Activated T-helper 9 cell treated with anti-CD3 and anti-CD28 coated beads, Interleukin-2, amount 50 U/mL, for 16 hours (primary cell): ENCODE measurements at places on chromosomes 6 and 20.

DNA sequence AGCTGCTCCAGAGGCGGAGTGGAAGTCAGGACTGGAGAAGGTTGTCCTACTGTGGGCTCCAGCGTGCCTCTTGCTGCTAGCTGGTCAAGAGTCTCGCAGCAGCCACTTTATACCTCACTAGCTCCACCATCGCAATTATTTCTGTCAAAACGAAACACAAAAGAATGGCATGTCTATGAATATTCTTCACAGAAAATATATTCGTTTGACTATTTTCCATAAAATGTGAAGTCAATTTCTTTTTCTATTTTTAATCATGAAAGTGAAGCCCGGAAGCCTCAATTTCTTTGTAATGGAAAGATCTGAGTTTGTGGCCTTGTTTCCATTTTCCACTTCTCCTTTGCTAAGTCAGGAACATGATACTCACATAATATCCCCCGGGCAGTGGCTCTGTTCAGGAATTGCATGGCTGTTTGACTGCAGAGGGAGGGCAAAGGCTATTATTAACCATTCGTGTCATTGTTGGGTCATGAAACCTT lies 51.7 kb downstream of the DTD1 start:
- no peak for DNase-seq

- peak; percentile 17 for DNase-seq
Measured at GRCh38 chr20:4091490-4092479, 76.4 kb upstream of the RNF24 start.

GRCh38 chr6:163701762-163702161 lies 287.2 kb downstream of the QKI start:
- DNase-seq = no peak

DNA sequence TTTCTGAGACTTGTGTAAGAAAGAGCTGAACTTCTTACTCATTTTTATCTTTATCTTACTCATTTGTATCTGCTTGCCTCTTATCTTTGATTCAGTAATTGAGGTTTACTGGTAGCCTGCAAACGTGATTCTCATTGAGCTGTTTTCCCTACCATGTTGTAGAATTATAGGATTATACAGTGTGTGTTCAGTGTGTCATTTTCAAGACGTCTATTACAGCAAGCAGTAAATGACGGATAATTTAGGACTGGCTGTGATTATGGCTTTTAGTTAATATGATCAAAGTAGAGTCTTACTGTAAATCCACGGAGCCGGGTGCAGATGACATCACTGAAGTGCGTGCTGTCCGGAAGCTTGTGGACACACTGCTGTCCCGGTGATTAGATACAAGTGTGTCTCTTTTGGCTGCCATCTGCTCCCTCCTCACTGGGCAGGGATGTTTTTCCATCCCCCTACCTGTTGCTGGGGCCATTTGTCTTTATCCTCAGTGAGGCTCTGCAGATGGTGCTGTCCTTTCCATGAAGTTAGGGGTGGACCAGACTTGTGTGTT lies 6.0 kb downstream of the NELFCD start:
- DNase-seq = no peak

DNA sequence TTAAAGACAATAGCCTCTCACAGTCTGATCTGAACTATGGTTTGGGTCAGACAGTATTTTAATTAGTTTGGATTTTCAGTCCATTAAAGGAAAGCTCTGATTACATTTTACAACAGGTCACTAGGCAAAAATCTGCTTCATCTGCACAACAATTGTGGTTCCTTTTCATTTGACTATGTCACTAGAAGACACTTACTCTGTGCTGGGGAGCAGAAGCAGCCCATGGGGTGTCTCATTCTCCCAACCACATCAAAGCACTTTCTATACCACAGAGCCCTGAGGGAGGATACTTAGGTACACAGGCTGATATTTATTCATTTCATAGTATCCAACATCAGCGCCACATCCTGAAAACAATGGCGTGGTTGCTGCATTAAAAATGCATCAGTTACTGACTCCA lies 36.6 kb upstream of the HDAC2 start:
- DNase-seq = no peak

DNA sequence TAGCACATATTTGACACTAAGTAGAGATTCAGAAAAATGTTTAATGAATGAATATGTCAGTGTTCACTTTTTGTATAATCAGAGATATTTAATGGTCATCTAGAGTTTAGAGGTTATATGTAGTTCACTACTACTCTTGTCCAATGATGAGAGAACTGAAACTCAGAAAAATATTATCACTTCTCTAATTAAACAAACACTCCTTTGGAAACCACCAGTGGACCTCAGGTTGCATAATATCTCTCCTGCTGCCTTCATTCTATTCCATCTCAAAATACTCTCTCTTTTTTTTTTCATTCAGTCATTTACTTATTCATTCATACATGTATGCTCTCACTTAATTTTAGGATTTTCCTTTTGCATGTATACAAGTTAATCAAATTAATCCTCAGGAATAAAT lies 423.1 kb upstream of the RNF217 start:
- no peak for DNase-seq

- no peak for DNase-seq
Measured at GRCh38 chr20:21399005-21399475, 1.7 kb upstream of the NKX2-4 start.

GRCh38 chr6:68677058-68677457 lies 42.0 kb downstream of the ADGRB3 start:
- DNase-seq = no peak

- DNase-seq = no peak
Measured at GRCh38 chr6:139515511-139515910, 141.1 kb upstream of the CITED2 start.

DNA sequence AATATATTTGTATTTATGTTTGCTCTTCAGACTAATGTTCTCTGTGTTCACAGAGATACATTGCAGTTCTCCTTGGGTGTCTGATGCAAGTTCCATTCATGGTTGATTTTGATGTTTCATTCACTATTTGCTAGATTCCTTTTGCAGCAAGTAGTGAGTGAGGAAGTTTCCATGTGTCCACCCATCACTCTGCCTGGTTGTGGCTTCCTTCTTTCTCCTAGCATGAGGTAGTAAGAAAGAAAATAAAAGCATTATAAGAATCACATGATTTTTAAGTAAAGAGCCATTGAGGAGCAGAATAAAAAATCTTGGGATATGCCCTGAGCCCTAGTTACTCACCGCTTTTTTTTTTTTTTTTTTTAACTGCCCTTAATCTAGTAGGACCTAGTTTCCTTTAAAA lies 8.7 kb downstream of the SASH1 start:
- DNase-seq = no peak

- DNase-seq = no peak
Measured at GRCh38 chr20:58480551-58481336, 34.5 kb downstream of the APCDD1L start.

DNA sequence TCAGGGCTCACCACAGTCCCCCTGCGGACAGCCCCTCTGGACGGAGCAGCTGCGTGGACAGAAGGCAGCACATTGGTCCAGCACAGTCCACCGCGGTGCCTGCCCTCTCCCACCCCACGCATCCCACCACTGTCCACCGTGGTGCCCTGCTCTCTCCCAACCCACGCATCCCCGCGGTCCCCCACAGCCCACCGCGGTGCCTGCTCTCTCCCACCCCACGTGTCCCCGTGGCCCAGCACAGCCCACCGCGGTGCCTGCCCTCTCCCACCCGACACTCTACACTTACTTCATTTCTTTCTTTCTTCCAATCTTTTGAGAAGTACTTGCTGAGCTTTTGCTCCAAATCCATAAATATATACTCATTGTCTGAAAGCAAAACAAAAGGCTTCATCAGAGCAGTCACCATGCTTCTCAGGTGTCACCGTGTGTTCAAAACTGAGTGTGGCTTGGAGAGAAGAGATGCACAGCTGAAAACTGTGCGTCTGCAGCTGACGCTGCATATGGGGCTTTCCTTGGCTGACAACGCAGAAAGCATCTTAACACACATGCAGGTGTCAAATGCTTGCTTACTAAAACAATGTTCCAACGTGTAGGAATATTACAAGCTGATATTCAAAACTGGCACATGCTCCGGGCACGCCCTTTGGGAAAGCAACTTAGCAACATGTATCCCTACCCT lies 11.8 kb downstream of the FRMD1 start:
- no peak for DNase-seq

DNA sequence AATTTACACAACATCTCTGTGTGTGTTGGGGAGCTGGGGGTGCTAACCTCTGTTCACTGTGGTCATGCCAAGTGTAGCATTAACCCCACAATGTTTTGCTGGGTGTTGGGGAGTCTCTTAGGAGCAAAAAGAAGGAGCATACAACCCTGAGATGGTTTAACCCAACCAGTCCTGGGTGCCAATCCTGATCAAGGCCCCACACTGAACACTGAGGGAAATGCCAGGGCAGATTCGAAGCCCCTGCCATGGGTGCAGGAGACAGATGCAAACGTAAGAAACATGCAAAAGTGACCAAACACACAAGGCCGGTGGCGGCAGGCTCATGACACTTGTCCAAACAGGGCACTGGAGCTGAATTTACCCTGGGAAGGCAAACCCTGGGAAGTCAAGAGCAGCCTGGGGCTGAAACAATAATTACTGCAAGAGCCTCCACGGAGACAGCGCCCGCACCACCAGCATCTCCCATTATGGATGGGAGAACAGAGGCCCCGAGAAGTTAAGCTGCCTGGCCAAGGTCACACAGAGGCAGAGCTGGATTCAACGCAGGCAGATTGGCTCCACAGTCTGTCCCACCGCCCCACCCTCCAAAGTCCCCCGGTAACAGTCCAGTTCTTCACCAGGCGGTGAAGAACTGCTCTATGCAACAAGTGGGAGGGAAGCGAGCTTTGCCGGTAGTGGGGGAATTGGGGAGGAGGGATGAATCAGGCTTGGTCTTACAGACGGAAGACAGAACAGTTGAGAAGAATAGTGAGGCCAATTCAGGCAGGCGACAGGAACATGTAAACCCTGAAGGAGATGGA lies 8.5 kb downstream of the ACSS1 start:
- DNase-seq = no peak

GRCh38 chr6:38167598-38167997 lies 348.1 kb downstream of the ZFAND3 start:
- no peak for DNase-seq

DNA sequence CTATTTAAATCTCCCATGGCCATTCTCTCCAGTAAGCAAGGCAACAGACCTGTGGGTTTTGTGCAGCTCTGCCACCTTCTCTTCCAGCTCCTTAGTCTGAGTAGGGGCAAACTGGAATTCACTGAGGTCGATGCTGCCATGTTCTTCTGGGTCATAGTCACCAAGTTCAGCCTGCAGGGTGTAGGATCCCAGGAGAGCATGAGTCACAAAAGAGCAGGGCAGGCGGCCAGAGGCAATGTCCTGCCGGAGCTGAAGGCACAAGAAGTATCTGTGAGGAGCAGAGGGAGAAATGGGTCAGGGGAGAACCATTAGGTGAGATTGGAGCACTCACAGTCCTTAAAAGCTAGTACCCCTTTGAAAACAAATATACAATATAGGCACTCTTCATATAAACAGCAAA lies 73.7 kb downstream of the SMLR1 start:
- DNase-seq = no peak

GRCh38 chr6:160974304-160974771 lies 17.2 kb upstream of the MAP3K4 start:
- DNase-seq = no peak

DNA sequence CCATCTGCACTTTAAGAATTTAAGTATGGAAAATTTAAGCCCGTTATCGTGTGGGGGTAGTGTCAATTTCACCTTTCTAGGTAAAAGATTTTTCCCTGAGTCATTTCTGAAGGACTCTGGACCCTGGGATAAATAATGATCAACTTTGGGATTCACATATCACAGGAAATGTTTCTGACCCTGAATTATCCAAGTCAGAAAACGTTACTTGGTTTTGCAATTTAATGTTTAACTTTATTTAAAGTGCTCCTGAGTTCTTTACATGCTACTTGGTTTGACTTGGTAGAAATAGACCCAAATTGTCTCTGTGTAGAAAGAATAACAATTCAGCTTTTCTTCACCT lies 1.5 kb upstream of the SLC17A3 start:
- no peak for DNase-seq

GRCh38 chr6:91273729-91274128 lies 686.9 kb upstream of the MAP3K7 start:
- DNase-seq = no peak

DNA sequence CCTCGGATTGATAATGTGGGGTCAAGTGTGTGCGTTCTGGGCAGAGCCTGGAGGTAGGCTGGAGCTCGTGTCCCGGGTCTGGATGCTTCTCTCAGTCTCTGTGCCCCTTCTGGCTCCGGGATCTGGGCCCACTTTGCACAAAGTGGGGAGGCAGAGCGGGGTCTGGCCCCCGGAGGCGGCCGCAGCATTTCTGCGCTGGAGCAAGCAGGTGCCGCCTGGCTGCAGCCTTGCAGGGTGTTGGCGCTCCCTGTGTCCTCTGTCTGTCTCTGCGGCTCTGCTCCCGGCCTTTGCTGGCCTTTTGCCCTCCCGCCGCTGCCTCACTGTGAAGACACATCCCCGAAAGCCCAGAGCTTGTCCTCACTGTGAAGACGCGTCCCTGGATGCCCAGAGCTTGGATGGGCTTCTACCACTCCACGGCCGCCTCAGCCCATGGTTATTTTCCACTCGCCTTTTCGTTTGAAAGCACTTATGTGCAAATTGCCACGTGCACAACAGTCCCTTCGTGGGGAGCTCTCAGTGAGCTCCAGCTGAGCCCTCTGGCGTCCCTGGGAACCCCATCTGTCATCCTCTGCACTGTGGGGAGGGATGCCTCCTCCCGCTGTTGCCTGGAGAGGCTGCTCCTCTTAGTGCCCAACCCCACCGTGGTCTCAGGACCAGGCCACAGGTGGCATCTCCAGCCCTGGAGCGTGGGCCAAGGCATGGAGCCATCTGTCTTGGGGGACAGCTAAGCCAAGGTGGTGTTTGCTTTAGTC lies 17.4 kb downstream of the SLCO4A1 start:
- no peak for DNase-seq

GRCh38 chr6:69489970-69490369 lies 306.8 kb downstream of the LMBRD1 start:
- DNase-seq = no peak

DNA sequence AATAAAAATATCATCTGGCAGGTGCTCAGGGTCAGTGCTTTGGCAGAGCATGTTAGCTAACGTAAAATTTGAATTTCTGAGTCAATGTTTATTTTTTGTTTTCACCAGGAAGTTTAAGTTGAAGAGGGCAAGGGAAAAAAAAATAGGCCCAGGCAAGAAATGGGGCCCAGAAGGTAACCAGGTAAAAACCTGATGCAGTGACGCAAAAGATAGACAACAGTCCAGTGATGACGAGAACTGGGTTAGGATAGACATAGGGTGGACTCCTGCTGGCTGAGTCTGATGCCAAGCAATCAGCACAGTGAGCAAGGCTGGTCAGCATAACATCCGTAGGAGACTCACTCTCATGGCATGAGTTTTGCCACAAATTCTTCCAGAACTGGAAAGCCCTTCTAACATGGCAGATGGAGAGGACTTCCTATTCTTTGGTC lies 42.2 kb downstream of the ZHX3 start:
- DNase-seq = no peak
